ENCODE measurements at places on chromosomes 12 and 14.

GRCh38 chr12:129005416-129005815 is 152.1 kb downstream of the GLT1D1 start:
- no peak for DNase-seq

- no peak for DNase-seq
Observed at GRCh38 chr12:75644472-75645072, 133.2 kb upstream of the KRR1 start.

GRCh38 chr12:129200576-129200975 is 347.3 kb downstream of the GLT1D1 start:
- DNase-seq: no peak

DNA sequence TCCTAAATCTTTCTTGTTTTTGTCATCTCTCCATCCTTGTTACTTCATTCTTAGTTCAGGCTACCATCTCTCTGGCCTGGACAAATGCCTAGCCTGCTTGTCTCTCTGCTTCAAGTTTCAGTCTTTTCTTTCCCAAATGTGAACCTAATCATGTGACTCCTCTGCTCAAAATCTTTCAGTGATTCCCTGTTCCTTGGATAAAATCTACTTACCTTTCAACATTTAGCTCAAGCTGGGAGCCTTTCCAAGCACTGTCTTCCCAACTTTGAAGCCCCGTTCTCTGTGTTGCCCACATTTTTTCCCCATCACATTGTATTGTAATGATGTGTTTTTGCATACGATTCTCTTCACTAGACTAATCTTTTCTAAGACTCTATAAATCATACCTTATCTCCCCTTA is 24.7 kb downstream of the SLC7A8 start:
- DNase-seq: no peak

DNA sequence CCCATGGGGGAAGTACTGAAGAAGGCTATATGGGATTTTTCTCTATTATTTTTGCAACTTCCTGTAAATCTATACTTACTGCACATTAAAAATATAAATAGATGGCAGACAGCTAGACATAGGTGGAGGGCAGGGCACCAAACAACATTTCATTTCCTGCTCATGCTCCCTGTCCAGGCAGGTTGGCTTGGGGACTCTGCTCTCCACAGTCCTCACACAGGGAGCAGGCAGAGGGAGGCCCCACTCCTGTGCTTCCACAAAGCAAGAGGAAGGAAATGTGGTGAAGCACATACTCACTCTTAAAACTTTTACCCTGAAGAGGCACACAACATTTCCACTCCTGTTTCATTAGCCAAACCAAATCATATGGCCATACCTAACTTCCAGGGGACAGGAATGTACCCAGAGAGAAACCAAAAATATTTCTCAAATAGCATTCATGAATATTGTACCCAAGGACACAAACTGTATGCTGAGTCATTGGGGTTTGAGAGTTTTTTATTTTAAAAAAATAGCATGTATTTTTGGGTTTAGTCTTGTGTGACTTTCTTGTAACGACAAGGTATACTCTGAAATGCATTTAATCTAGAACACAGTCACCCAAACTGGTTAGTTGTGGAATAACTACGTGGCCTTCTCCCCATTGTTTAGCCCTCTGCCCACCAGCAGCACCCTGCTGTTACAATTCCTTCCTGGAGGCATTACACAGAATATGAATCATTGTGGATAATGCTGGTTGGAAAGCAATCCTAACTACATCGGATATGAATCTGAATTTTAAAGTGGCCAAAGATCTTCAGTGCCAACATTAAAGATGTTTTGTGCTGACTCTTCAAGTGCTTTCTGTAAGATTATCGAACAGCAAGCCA is 40.9 kb downstream of the RTN1 start:
- no peak for DNase-seq

- no peak for DNase-seq
Observed at GRCh38 chr12:13304924-13305323, 108.4 kb downstream of the EMP1 start.

DNA sequence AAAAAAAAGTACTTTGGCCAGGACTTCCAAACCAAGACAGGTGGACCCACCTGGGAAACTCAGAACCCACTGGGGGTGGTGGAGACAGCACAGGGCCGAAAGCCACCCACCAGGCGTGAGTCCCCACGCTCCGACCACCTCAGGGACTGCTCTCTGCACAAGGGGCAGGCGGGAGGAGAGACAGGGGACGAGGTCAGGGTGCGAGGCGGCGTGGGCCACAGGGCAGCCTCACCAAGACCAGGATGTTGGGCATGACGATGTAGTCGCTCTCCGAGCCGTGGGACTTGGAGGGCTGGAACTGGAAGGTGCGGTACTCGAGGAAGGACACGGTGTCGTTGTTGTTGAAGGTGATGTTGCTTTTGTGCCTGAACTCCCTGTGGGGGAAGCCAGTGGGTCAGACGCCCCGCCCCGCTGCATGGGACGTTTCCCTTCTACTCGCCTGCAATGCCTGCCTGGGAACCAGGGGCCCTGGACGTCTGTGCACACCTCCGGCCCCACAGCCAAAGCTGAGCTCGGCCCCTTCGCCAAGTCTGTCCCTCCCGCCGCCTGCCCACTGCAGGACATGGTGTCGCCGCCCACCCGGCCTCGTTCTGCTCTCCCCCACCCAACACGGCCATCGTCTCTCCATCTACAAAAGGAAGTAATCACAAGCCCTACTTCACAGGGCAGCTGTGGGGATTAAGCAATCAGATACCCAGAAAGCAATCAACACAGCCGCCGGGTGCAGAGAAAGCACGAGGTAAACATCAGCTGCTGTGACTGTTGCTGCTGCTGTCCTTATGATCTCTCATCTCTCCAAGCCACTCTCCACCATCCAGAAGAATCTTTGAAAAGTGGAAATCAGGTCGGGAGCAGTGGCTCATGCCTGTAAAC is 48.7 kb downstream of the SCARB1 start:
- no peak for DNase-seq

- DNase-seq: no peak
Observed at GRCh38 chr14:47833011-47833410, 157.6 kb upstream of the MDGA2 start.

DNA sequence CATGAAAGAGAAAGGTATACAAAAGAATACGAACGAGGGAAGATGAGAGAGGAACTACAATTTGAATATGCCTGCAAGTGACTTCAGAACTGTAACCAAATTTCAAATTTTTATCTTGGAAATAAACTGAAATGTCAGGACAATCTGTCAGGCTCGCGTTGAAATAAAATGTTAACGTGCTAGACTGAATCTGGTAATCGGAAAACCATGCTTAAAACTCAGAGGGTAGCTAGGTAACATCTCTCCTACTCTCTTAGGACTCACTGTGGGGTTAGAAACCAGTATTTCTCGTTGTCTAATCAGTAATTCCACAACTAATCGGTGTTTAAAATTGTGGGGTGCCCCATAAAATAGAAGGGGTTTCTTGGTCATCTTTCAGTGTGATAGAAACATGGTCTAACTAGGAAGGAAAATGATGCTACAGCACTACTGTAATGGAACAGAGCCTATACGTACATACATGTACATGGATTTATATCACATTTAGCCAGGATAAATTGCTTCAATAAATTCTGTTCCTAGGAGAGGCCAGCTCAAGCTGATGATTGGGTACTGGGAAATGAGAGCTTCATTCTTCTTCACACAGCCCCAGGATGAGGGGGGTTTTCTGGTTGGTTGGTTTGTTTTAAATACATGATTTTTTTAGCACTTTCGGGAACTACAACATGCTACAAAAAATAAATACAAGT is 23.9 kb downstream of the ATF7 start:
- DNase-seq: no peak

DNA sequence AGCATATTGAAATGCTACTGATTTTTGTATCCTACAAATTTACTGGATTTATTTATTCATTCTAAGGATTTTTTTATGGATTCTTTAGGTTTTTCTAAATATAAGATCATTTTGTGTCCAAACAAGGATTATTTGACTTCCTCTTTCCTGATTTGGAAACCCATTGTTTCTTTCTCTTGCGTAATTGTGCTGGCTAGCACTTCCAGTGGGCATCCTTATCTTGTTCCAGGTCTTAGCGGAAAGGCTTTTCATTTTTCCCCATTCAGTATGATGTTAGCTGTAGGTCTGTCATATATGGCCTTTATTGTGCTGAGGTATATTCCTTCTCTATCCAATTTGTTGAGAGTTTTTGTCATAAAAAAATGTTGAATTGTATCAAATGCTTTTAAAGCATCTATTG is 57.2 kb upstream of the RHOJ start:
- no peak for DNase-seq

- DNase-seq: no peak
Observed at GRCh38 chr14:68964300-68965093, 14.6 kb downstream of the ACTN1 start.

GRCh38 chr12:54068418-54069070 is 14.9 kb downstream of the HOXC4 start:
- no peak for DNase-seq

DNA sequence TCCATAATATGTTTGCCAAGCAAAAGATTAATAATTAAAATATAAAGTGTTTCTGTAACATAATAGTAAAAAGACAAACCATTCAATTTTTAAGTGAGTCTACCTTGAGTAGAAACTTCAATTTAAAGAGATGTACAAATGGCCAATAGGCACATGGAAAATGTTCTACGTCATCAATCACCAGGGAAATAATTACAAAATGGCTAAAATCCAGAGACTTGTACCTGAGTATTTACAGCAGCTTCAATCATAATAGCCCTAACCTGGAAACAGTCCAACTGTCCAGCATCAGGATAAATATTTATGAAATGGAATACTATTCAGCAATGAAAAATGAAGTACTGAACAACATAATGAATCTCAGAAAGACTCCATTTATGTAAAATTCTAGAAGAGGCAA is 95.5 kb upstream of the FAR2 start:
- DNase-seq: no peak

- DNase-seq: no peak
Observed at GRCh38 chr12:57031138-57031725, 14.9 kb upstream of the TAC3 start.

GRCh38 chr14:63713764-63714163 is 14.1 kb downstream of the SGPP1 start:
- DNase-seq: no peak

GRCh38 chr12:109625131-109625559 is 51.6 kb downstream of the MVK start:
- no peak for DNase-seq

GRCh38 chr12:3075315-3075714 is 1.9 kb upstream of the TSPAN9 start:
- DNase-seq: no peak

GRCh38 chr14:79383031-79383430 is 828.3 kb downstream of the DIO2 start:
- DNase-seq: no peak

DNA sequence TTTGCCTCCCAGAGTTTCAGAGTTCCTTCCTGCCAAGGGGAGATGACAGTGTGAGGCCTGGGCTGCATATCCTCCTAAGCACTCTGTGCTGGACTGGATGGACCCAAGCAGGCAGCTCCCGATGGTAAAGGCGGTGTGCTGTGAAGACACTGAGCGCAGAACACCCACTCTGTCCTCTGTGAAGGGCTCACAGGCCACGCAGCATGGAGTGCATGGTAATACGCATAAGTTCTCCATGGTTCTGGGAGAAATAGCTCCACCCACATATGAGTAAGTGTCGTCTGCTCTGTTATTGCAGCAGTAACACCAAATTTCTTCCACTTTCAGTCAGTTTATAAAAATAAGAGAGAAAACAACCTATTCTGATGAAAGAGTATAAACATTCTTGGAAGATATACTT is 55.8 kb downstream of the TMEM30B start:
- no peak for DNase-seq

GRCh38 chr12:132099739-132100138 is 44.4 kb downstream of the DDX51 start:
- DNase-seq: no peak

GRCh38 chr12:127150028-127150427 is 1116.9 kb upstream of the TMEM132C start:
- no peak for DNase-seq

GRCh38 chr12:69102856-69103255 is 136.5 kb upstream of the CPSF6 start:
- DNase-seq: no peak

GRCh38 chr14:89841851-89842250 is 112.7 kb downstream of the EFCAB11 start:
- no peak for DNase-seq

DNA sequence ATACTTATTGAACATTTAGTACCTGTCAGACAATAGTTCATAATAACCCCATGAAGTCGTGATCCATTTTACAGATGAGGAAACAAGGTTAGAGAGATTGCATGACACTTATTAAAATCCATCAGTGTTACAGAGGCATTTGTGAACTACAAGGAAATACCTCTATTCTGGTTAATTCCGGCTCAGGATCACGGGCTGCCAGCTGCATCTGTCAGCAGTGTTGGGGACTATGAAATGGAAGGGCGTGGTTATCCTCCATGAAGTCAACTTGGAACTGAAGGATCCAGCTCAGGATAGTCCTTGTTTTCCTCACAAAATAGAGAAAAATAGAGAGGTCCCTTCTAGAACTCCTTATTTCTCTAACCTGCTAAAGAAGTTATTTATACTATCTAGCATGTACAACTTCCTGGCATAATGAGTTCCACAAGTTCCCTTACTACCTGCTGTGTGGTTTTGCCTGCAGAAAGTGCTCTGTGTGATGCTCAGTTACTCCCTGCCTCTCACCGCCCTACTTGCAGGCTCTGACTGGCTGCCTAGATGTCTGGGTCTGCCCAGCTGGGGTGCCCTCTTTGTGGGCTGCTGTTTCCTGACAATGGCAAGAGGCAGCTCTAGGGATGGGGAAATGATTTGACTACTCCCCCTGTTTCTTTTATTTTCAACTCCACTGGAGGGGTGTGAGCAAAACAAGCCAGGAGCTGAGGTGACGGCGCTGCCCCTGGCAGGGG is 36.8 kb downstream of the PLXNC1 start:
- DNase-seq: no peak

- DNase-seq: no peak
Observed at GRCh38 chr14:73492670-73493069, 1.9 kb downstream of the RIOX1 start.

DNA sequence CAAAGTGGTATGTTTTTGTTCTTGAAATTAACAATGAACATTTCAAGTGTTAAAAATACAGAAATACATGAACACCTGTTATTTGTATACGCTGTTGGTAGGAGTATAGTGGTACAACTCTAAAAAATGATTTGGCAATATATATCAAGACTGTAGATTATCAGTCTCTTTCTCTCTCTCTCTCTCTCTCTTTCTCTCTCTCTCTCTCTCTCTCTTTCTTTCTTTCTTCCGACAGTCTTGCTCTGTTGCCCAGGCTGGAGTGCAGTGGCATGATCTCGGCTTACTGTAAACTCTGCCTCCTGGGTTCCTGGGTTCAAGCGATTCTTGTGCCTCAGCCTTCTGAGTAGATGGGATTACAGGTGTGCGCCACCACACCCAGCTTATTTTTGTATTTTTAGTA is 12.6 kb downstream of the HEBP1 start:
- no peak for DNase-seq

GRCh38 chr12:52418576-52419110 is 12.5 kb upstream of the KRT82 start:
- DNase-seq: no peak

GRCh38 chr14:66421990-66422946 is 63.9 kb upstream of the CCDC196 start:
- DNase-seq: no peak

- DNase-seq: no peak
Observed at GRCh38 chr12:1054117-1054870, 63.3 kb downstream of the ERC1 start.

All from activated naive CD8-positive, alpha-beta T cell treated with anti-CD3 and anti-CD28 coated beads, Interleukin-2, amount 50 U/mL, for 16 hours (primary cell).